Vagina (tissue), 2 donors: ENCODE measurements at places on chromosomes 1 and 21.

- peak; percentile 65 for DNase-seq
Measured at GRCh38 chr1:111218701-111219556, 8.6 kb upstream of the CHI3L2 start.

DNA sequence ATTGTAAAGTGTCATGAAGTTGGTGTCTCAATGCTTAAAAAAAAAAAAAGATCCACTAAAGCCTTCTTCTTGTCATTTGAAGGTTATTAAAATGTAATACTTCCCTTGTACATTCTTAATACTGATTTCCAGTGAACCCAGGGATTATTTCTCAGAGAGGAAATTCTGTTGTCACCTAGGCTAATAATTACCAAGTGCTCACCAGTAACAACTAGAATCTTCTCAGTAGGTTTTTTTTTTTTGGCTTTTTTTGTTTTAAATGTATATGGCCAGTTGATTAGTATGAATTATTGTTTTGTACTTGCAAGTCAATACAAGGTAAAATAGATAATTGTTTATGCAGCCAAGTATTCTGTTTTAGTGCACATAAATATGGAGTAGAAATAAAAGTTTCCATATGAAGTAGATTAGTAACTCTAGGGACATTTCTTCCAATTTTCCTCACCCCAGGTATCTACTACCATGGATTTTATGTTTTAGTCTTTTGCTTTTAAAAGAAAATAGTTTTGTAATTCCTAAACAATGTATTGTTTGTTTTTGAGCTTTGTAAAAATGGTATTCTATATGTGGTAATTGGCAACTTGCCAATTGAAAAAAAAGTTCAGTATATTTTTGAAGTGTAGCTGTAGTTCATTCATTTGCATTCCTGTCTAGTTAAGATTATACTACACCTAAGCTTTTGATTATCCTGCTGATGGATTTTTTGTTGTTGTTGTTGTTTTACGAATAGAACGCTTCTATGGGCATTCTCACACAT lies 21.9 kb downstream of the LAMC1 start:
- DNase-seq, result no peak

- DNase-seq, result no peak
Measured at GRCh38 chr1:33004613-33005012, 32.1 kb downstream of the AK2 start.

GRCh38 chr1:114457675-114458236 lies 53.2 kb downstream of the TRIM33 start:
- no peak for DNase-seq

DNA sequence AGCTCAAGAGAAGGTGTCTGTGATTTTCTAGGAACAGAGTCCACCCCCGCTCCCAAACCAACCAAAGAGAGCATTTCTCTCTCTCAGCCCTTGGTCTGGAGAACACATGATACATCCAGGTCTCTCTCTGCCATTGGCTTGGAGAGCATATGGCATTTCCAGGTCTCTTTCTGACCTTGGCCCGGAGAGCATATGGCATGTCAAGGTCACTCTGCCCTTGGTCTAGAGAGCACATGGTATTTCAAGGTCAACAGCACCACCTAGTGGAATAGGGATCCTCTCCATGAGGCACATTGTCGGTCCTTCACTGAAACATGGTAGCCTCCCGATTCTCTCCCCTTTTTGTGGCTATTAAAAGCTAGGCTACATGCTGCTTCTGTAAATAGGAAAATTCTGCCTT lies 437.7 kb upstream of the OLFM3 start:
- no peak for DNase-seq
